ENCODE measurements at places on chromosomes 1 and 21.

DNA sequence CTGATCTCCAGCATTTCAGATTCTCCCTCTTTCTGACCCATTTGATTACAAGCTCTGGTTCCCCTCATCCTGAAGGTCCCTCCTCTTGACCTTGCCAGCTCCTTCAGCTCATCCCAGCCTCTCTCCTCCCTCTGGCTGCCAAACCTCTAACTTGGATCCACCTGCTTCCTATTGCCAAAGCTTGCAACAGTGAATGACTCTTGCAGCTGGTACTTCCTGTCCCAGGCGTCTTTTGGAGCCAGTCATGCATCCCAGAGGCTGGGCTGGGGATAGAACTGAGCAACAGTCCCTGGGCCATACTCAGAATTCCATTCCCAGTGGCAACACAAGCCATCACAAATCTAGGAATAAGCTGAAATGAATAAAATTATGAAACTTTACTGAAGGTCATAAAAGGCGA, 27.7 kb upstream of the SPOCD1 start:
- DNase-seq: peak; percentile 85

DNA sequence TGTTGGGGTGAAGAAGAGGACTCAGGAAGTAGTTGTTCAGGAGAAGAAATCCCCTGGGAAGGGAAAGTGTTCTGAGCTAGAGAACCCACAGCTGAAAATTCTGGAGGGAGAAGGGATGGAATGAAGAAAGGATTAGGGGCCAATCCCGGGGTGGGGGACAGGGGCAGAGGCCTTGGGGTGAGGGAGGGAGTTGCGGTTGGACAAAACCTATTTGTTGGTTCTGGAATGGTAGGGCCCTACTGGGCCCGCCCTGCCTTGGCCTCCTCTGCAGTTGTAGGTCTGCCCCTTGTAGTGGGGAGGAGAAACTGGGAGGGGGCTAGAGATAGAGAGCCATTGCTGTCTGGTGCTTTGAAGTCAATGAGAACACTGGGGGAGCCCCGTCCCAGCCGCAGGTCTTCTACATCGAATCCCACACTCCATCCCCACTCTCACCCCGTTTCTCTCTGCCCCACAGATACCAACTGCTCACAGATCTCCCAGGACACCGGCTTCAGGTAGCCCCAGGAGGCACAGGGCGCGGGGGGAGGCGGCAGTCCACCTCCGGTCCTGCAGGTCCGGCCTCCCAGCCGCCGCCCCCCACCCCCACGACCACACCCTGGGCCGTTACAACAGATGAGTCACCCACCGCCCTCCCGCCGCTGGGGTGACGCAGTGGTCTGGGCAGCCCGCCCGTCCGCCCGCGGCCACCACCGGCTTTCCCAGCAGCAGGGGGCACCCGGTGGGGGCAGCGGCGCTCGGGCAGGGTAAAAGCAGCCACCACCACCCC, 1.1 kb downstream of the TAGLN2 start:
- peak; percentile 93 for DNase-seq

- no peak for DNase-seq
Measured at GRCh38 chr1:233027046-233027445, 76.6 kb downstream of the NTPCR start.

DNA sequence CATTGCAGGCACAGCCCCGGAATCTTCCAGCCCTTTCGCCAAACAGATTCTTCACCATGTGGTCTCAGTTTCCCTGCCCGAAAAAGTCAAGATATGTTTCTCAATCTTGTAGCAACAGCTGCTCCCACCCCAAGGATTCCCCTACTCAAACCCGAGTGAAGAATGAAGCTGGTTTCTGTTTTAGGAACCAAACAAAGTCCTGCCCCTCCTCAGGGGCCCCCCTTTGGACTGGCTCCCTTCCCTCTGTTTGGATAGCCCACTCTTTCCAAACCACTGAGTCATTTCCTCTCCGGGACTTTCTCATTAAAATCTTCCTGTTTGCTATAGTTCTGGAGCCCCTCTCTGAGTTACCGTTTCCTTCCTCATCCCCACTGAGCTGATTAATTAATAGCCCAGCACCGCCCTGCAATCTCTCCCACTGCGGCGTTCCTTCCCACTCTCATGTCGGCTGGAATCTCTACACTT, 100.9 kb downstream of the TSEN15 start:
- peak; percentile 72 for DNase-seq

DNA sequence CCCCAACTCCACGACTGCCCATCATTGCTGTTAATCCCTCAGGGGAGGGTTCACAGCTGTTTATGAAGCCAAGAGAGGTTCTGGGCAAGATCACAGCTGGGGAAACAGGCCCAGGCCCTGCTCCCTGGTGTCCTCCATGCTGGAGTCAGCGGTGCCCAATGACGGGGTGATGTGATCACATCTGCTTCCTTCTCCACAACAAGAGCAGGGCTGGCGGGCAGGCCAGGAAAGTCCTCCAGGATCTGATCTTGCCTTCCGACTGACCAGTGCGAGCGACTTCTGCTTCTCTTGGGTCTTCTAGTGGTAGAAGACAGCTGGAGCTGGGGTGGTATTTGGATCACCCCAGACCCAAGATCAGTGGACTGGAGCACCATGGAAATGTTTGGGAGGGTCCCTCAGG, 951 bp upstream of the LINGO4 start:
- DNase-seq: no peak

- DNase-seq: no peak
Measured at GRCh38 chr1:81877940-81878339, 77.2 kb downstream of the ADGRL2 start.

DNA sequence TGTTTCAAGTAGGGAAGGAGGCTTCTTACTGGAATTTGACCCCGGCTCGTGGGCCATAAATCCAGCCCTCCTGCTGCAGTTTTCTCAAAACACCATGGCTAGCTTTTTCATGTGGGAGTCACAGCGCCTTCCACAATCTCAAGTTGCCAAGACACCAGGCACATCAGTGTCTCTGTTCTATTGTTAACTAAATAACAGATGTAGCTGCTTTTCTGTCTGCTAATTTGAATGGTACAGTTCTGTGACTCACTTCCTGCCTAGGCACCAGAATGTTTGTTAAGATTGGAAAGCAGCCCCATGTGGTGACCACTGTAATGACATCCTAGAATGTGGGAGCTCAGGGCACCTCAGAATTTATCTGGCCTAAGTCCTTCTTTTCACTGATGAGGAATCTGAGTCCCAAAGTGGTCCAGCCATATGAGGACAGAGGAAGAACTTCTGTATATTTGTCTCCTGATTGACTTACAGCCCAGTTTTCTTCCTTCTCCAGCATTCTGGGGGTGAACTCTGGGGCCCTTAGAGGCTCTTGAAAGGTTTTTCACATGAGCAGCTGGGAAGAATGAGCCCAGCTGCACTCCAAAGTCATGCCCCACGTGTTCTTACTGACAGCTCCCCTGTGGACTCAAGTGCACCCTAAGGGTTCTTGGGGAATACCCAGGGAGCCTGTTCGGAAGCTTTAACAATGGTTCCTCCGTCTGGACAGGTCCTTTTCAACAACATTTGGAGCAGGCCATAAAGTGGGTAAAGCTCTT, 27.5 kb downstream of the TRIM45 start:
- peak; percentile 87 for DNase-seq

DNA sequence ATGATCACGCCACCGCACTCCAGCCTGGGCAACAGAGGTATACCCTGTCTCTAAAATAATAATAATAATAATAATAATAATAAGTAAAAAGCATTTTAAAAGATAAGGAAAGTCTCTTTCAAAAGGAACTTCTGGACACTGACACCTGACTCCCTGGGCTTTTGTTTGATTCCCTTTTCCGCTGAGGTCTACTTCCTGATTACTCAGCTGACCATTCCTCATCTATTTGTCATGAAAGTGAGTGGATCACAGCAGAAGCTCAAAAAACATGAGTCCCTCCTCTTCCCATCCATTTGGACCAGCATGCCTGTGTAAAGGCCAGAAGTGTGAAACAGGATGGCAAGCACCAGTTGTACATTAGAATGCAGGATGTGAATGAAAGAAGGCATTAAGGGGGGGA, 61.1 kb upstream of the FBXO28 start:
- DNase-seq: peak; percentile 93

GRCh38 chr1:55338448-55338820, 123.3 kb upstream of the USP24 start:
- DNase-seq: no peak

GRCh38 chr1:214506972-214507431, 44.4 kb downstream of the PTPN14 start:
- peak; percentile 25 for DNase-seq

DNA sequence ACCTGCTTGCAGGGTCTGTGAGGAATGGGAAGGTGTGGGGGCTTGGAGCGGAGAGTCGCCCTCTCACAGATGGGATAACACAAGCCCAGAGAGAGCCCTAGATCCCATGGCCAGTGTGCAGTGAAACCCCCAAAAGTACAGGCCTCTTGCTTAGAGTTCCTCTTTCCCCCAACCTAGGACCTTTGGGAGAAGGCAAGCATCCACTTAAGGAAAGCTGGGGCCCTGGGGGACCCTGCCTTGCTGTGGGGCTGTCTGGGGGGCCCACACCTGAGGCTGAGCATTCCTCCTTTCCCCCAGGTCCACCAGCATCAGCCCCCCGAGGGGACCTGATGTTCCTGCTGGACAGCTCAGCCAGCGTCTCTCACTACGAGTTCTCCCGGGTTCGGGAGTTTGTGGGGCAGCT, 1.1 kb downstream of the VWA1 start:
- DNase-seq: no peak

- DNase-seq: no peak
Measured at GRCh38 chr1:243902100-243902499, 52.1 kb upstream of the AKT3 start.

GRCh38 chr1:7967196-7967595, 5.7 kb downstream of the PARK7 start:
- no peak for DNase-seq
